ENCODE measurements at places on chromosomes 6 and 20.
A peak's percentile ranks its signal among the peaks of the same experiment; 100 is the strongest.

DNA sequence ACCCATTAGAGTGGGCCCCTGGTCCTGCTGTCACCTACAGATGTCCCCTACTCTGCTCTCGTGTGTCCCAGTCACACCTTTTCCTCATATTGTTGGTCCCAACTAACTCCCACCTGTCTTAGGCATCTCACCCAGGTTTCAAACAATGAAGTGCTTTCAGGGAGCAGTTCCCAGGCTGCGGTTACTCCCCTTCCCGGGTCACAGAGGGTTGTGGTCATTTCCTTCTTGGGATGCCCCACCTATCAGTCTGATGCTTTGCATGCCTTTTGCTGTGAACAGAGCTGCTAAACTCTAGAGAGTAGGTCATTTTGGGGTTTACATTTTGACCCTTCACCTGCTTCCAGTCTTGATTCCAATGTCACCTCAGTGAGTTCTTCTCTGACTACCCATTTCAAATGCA is 181.6 kb downstream of the CDC5L start:
- DNase-seq, result no peak

DNA sequence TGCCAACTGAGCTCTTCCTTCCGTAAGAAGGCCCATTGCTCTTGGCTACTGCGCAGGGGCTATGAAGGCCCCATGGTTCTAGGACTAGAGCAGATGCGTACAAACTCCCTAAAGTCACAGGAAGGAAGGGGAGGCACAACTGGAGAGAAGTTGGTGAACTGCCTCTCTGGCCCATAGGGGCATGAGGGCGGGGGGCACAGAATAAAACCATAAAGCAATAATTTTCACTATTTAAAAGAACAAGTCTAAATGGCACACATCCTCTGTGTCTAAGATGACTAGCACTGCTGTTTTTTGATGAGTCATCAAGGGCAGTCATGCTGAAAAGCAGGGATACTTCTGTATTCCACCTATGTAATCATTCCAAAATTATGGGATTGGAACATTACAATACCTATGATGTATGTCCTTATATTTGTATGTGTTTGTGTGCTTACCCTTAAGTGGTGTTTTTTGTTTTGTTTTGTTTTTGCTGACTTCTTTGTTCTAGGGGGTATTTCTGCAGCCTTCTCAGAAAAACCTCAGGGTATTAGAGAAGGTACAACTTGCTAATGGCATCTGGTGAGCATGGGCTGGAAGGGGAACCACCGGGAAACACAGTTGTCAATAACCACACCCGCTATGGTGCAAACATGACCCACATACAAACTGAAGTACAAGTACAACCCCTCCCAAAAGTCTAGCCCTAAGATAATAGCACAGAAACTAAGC is 36.9 kb downstream of the B4GALT5 start:
- DNase-seq, result no peak

DNA sequence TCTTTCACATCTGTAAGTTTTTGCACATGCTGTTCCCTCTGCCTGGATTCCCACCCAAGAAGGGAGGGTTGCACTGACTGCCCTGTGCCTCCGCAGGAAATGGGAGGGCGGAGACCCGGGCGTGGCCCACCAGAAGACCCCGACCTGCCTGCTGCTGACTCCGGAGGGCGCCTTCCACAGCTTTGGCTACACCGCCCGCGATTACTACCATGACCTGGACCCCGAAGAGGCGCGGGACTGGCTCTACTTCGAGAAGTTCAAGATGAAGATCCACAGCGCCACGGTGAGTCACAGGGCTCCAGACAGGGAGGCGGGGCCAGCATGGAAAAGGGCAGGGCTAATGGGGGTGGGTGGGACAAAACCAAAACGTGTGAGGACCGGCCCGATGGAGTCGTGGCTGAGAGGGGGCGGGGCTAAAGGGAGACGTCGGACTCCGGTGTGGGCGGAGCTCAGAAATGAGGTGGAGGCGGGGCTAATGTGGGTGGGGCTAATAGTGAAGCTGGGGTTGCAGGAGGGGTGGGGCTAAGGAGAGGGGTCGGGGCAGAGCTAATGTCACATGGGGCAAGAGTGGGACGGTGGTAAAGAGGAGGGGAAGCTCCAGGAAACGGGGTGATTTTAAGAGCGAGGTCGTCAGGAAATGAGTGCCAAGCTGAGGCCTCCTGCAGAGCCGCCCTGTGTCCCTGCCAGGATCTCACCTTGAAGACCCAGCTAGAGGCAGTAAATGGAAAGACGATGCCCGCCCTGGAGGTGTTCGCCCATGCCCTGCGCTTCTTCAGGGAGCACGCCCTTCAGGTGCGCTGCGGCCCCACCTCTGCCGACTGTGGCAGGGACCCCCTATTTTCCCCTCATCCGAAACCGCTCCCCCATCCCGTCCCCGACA is 12.6 kb downstream of the HSPA12B start:
- peak; percentile 28 for DNase-seq

GRCh38 chr6:23696992-23697391 is 429.0 kb upstream of the NRSN1 start:
- no peak for DNase-seq

GRCh38 chr6:158744986-158745430 is 74.2 kb downstream of the EZR start:
- no peak for DNase-seq

DNA sequence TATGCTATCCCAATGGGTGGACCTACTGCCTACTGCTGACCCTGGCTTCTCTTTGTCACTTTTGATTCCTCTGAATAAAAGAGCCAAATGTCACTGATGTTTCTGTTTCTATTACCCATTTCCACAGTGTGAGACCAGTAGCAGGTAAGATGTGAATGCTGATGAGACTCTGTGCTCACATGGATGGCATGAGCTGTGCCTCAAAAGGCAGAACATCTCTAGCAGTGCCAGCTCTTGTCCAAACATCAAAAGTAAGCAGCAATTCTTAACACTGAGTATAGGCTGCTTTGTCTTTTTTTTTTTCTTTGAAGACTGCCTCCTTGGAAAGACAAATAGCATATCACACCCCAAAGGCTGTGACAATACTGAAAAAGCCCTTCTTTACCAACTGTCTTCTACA is 459.2 kb upstream of the RUNX2 start:
- DNase-seq, result no peak

DNA sequence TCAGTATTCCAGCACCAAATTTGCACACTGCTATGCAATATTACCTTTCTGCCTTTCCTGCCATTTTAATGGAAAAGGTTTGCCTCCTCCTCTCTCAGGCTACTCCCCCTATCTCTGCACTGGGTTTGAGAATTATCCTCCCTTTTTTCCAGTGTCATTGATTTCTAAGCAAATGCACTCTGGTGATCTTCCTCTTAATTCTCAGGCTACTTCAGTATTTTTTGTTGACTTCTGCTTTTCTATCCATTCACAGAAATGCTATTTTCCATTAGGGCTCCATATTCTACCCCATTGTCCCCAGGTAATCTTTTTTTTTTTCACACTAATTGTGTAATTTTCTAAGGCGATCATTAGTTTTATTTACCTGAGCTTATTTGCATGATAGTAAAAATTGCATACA is 144.0 kb downstream of the GJA1 start:
- no peak for DNase-seq

DNA sequence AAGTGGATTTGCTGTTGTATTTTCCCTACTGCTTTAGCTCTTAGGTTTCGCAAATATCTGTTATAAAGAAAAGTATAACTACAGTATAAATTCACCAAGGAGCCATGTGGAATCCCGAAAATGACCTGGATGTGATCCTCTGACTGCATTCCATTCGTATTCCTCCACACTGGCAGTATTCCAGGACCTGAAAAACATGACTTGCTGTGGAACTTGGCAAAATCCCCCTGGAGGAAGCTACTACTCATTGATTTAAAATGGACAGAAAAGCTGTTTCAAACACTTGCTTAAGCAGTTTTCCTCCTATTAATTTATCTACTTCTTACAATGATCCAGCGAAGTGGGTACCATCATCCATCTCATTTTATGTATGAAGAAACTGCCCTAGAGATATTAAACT is 13.3 kb upstream of the ENPP5 start:
- no peak for DNase-seq

- no peak for DNase-seq
Measured at GRCh38 chr20:9996944-9997343, 37.8 kb upstream of the ANKEF1 start.

GRCh38 chr20:57908704-57909630 is 199.2 kb upstream of the PMEPA1 start:
- no peak for DNase-seq

- DNase-seq, result no peak
Measured at GRCh38 chr6:2503816-2504494, 246.8 kb downstream of the MYLK4 start.

GRCh38 chr20:41169791-41170351 is 32.5 kb downstream of the PLCG1 start:
- DNase-seq, result no peak

DNA sequence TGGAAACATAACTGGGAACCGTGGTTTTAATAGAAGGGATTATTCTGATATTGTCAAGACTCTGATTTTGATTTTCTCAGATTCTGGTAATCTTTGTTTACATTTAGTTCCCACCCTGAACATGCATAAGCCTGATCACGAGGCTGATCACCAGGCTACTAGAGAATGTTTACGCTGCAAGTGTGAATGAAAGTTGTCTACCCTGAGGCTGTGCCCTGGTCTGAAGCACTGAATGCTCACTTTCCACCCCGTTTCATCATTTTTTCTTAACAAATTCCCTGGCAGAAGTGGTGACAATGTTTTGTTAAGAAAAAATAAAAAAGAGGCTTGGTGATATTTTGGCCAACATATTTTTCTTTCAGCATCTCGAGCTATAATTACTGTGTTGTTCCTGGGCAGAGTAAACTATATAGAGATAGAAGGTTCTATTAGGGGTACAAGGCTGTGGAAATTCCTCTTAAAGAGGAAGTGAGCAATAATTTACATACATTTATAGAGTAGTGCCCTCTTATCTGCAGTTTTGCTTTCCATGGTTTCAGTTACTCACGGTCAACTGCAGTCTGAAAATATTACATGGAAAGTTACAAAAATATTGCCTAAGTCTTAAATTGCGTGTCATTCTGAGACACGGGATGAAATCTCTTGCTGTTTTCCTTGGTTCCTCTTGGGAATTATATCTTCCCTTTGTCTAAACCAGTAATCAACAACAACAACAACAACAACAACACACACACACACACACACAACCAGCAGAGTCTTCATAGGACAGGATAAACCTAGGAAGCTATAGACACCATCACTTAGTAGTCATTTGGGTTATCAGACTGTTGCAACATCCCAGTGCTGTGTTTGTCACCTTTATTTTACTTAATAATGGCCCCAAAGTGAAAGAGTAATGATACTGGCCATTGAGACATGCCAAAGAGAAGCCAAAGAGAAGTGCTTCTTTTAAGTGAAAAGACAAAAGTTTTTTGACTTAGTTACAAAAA is 566.6 kb upstream of the CITED2 start:
- DNase-seq, result no peak

DNA sequence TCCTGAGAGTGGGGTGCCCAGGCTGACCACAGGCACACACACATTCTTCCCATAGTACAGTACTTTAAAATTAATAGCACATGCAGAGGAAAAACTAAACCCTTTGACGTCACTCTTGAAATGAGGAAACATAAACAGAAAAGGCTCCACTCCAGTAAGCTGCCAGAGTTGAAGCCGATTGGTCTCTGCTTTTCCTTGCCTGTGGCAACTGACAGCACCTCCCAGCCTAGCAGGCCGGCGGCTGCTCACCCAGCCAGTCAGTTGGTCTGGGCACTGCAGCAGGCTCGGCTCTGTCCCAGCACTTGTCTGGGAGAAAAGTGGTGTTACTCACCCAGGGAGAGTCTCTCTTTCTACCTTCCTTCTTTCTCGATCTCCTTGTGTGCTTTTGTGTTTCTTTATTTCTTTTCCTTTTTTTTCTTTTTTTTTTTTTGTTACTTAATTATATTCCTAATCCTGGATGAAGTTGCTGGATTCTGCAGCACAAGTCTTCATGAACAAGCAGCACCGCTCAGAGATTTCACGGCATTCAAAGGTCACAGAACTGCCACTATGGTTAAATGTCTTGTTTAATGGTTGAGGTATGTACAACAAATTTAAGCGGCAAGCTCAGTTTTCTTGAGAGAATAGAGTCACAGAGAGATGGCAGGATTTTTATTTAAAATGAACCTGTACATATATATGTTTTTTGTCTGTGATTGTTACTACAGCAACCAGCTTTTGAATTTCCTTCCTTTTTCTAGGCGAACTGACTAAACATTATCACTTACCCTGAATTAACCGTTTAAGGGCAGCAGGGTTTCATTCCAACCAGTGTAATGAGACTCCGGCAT is at the start of gene PDE7B:
PDE7B (plus strand) TSS at position 260 of the 830 bp plus-strand sequence.
- DNase-seq, result no peak

GRCh38 chr6:30885999-30886896 is 1.9 kb downstream of the DDR1 start:
- DNase-seq, result no peak

- no peak for DNase-seq
Measured at GRCh38 chr20:40843251-40843650, 154.2 kb upstream of the MAFB start.

- DNase-seq, result no peak
Measured at GRCh38 chr6:24228681-24229255, 102.8 kb downstream of the NRSN1 start.

GRCh38 chr6:73325656-73326055 is 28.4 kb downstream of the DPPA5 start:
- DNase-seq, result no peak

DNA sequence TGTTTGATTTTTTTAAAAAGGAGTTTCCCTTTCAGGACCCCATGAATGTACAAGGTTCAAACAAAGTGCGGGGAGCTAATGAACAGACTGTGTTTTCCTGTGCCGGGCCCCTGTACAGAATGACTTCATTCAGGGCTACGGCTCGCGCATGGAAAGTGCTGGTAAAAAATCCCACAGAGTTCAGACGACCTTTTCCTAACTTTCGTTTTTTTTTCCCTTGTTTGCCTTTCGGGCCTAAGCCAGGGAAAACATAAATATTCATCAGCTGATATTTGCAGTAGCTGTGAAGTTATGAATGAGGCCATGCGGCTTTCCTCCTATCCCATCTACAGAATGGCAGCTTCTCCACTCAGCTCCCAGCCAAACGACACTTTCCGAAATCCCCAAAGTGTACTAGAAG is 74.0 kb downstream of the HAO1 start:
- DNase-seq, result no peak

GRCh38 chr20:52763321-52763853 is 208.8 kb upstream of the TSHZ2 start:
- DNase-seq, result no peak

DNA sequence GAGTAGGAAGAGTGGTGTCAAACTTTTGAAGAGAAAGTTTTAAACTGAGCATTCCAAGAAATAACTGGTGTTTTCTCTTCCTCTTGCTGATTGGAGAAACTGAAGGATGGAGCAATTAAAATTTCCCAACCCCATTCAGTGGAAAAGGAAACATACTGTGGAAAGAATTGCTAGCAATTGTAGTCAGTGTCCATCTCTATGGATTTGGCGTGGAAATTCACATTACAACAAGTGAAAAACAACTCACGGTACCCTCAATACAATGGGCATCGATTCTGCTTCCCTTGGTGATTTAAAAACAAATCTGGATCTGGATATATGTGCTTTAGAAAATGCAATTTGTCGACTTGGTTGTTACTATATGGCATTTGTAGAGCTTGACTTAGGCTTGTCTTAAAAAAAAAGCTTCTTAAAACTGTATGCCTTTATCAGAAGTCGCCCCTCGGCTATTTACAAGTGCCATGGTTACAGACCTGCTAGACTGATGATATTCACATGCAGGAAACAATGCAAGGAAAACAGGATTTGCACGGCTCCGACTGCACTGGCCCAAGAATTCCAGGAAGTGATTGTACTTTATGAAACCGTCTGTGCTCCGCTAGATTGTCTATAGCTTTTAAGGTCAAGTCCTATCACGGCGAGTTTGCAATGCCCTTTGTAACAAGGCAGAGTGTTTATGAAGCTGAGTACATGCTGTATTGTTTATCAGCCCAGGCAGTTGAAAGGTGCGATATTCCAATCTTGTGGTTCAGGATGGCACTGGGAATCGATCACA is 131.7 kb upstream of the PHACTR1 start:
- no peak for DNase-seq

GRCh38 chr6:16659466-16660156 is 101.6 kb downstream of the ATXN1 start:
- no peak for DNase-seq
